Activated T-helper 17 cell treated with anti-CD3 and anti-CD28 coated beads, Interleukin-2, amount 50 U/mL, for 72 hours (primary cell): ENCODE measurements at places on chromosomes 12 and 14. TPM values are rescaled to one million over a fixed set of nuclear protein-coding genes. Genes with fewer than 3 reads are reported as not detected.

GRCh38 chr12:47078086-47078395 lies 1.4 kb upstream of the PCED1B start:
- peak overlapping the region; percentile 94 for H3K4me3 ChIP-seq
- H3K27me3 ChIP-seq = no peaks in the 10 kb centered on the region
- ATAC-seq = no peak

- no peaks in the 10 kb centered on the region for H3K36me3 ChIP-seq
- peaks cover 9% of the 10 kb centered on the region for H3K4me1 ChIP-seq
- H3K27ac ChIP-seq = peak within 1 kb of the TSS; percentile 80
- peak; percentile 81 for ATAC-seq
- peaks cover 3% of the 10 kb centered on the region for H3K27me3 ChIP-seq
Measured at GRCh38 chr14:70416725-70417349, at the start of gene SYNJ2BP. SYNJ2BP (minus strand) TSS chr14:70417090; CDS start chr14:70416963, 127 bp downstream.

Gene KLRC2
- not detected for total RNA-seq

Gene KRT5
- not detected for total RNA-seq

GRCh38 chr12:13241833-13242488 lies 45.4 kb downstream of the EMP1 start:
- H3K27me3 ChIP-seq = peaks cover 19% of the 10 kb centered on the region
- H3K4me3 ChIP-seq = no peak overlapping the region
- no peaks in the 10 kb centered on the region for H3K36me3 ChIP-seq
- ATAC-seq = peak; percentile 58
- no peak overlapping the region for H3K27ac ChIP-seq
